Skeletal muscle cell (primary cell): ENCODE measurements at places on chromosomes 6 and 20.

DNA sequence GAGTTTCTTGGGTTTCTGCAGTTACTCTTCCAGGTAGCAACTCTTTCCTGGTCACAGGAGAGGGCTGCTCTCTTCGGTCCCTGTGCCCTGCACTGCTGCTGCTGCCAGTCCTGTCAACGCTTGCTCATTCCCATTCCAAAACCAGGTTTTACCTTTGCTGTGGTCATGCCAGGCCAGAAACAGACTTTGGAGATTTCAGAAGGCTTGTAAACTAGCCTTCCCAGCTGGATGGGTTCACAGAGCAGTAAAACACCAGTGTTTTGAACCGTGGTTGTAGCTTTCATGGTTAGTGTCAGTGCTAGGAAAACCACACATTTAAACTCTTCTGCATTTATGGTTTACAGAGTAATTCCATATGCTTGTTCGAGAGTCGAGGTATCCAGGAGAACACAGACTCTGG lies 16.2 kb downstream of the ARFGEF2 start:
- no peak for DNase-seq

GRCh38 chr6:44068607-44069296 lies 58.5 kb downstream of the MRPL14 start:
- no peak for DNase-seq

DNA sequence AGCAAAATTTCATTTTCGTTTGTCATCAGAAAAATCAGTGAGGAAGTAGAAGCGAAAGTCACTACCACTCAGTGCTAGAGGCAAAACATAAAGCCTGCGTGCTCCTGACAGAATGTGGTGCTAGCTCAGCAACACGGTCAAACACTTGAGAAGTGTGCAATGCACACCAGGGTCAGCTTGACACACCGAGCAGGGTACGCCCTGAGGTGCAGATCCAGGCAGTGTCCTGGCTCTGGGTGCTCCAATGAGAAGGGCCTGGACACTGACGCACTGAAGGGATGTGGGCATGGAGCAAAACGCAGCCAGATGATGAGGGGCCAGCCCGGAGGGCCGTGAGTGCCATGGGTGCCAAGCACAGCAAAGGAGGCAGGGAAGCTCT lies 5.9 kb downstream of the RNASET2 start:
- no peak for DNase-seq

GRCh38 chr6:16338577-16339264 lies 100.3 kb downstream of the GMPR start:
- peak; percentile 100 for DNase-seq

DNA sequence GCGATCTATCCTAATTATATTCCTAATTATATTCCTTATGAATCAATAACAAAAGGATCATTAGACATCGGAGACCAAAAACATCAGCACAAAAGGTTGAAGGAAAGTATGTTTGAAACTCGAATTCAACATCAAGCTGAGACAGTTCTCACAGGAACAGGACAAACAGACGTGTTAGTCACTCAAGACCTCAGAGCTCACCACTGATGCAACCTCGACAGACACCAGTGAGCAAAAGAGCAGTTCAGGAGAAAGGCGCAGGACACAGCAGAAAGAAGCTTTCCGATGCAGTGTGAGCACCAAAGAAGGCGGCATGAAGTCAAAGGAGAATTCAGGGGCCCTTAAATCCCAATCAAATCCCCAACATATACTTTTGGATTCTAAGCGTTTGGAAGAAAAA lies 6.3 kb upstream of the RAMACL start:
- DNase-seq, result peak; percentile 86

GRCh38 chr20:51763965-51764602 lies 4.1 kb downstream of the ATP9A start:
- DNase-seq, result no peak

- DNase-seq, result no peak
Measured at GRCh38 chr6:45614488-45615285, 237.0 kb upstream of the SUPT3H start.

DNA sequence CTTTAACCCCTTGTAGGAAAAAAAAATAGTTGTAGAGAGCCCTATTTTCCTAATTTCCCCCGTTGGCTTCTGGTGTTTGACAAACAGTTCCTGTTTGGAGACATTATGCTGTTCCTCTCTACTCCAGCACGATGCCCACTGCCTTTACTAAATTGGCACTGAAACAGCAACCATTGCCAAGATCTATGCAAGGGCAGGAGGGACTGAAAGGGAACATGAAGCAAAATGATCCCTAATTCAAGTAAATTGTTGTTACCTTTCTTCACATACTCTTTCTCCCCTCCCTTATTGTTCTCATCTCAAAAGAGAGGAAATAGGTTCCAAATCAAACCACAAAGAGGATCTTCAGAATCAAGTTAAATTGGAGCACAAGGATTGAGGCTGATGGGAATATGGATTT lies 764.1 kb upstream of the MMS22L start:
- DNase-seq, result no peak

GRCh38 chr20:38692436-38693411 lies 31.6 kb upstream of the SLC32A1 start:
- DNase-seq, result no peak

DNA sequence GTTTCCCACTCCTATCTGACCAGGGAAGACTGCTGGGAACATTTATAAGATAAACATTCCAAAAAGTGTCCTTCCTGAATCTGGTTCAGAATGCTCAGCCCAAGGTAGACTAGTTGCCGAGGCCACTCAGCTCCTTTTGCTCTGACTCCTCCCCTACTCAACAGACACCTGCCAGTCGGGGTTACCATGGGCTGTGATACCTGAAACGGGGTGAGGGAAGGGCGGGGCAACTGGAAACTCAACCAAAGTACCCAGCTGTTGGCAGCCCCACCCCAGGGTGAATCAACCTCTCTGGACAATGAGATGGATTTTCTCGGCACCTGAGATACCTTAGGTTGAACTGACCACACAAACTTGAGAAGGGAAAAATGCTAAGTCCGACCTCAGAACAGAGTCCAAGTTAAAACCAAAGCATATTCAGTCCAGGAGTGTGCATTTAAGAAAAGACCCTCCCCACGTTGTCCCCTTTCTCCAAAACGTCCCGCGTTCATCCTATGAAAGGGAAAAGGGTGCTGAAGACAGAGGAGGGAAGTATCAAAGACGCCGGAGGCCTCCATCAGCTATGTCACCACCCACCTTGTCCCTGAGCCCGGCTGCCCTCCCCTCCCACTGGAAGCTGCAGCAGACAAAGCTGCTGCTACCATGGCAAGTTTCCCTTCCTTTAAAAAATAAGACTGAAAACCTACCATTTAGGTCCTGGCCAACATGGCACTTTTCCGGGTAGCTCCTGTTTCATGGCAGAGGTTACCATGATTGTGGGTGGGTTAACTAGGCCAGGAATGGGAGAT lies 100.1 kb downstream of the SLC23A2 start:
- DNase-seq, result no peak

DNA sequence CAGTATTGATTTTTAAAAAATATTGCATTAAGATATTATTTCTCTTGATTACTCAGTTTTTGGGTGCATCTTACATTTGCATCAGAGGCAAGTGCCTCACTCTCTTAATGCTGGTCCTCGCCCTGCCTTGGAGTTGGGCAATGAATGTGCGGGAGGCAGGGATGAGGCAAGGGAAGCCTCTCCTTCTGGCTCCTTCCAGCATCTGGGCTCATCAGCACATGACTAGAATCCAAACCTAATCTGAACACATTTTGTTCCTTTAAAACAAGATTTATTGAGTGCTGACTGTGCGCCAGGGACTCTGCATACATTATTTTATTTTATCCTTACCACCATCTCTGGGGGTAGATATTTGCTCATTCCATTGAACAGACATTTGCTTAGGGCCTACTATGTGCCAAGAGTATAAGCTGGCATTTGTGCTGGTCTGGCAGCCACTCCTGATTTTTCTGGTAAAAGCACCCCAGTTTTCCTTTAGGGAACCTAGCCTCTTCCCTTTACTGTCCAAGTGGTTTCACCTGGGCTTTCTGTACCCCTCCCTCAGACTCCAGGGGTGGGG lies 71.9 kb upstream of the ZNFX1 start:
- DNase-seq, result no peak

DNA sequence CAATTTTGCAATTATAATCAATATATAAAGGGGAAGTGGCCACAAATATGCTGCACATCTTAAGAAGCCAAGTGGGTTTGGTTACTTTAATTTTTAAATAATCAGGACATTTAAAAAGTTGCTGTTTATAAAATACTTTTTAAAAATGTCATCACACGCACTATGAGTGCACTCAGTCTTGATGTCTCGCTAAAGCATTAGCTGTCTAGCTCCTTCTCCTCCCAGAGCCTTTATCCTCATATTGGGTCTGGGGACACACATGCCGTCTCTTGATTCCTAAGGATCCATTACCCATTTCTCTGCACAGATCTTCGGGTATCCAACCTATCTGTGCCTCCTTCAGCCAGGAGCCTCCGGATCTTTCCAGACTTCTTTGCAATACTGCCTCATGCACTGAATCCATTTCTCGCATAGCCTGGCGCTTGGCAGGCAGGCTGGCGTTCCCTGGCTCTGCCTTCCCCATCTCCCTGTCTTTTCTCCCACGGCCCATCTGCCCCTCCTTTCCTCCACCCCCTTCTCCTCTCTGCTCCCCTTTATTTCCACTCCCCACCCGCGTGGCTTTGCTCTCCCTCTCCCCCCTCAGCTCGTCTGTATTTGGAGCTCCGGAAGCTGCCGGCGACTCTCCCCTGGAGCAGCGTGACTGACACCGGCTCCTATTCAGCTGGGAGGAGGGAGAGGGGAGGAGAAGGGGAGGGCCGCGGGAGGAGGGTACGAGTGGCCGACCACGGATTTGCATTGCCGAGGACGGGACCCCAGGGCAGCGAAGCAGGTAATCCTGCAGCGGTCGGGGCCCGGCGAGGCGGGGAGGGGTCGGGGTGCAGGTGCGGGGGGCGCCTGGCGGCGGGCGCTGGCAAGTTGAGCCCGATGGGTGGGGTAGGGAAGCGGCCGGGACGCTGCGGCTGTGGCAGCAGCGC lies at the start of gene CAP2:
CAP2 (plus strand) TSS at position 618 of the 914 bp plus-strand sequence. CDS start 27,961 bp downstream, outside the sequence.
- no peak for DNase-seq

GRCh38 chr6:147806697-147807096 lies 298.2 kb downstream of the SAMD5 start:
- no peak for DNase-seq

DNA sequence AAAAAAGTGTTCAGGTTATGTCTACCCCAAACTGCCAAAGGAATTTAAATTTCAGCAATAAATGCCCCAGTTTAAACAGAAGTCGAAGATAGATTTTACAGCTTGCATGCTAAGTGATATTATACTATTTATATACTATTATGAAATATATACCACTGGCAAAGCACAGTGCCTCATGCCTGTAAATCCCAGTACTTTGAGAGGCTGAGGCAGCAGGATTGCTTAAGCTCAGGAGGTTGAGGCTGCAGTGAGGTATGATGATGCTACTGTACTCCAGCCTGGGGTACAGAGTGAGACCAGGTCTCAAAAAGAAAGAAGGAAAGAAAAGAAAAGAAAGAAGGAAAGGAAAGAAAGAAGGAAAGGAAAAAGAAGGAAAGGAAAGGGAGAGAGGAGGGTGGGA lies 102.1 kb downstream of the MTFR2 start:
- DNase-seq, result no peak

- no peak for DNase-seq
Measured at GRCh38 chr6:70110126-70111022, 192.5 kb downstream of the COL9A1 start.

DNA sequence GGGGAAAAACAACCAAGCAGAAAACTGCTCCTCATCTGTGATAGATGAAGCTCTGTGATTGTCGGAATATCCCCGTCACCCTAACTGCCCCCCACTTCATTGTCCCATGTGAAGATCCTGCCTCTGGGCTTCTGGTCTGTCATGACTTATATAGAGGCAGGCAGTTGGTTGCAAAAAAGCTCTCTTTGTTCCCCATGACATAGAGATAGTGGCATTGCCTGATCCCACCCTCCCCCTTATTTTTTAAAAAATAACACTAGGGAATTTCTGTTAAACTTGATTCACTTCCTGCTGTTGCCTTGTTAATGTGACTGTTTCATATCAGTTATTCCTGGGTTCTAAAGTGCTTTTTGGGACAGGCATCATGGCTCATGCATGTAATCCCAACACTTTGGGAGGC lies 203.1 kb downstream of the JARID2 start:
- no peak for DNase-seq

DNA sequence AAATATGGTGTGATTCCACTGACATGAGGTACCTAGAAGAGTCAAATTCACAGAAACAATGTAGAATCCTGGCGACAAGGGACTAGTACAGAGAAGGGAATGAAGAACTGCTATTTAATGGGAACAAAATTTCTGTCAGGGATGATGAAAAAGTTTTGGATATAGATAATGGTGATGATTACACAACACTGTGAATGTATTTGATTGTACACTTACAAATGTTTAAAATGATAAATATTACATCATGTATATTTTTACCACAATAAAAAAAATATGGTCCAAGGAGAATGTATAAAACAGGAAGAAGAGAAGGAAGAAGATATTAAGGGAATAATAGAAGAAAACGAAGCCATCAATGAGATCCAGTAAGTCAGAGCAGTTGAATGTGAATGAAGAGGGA lies 8.4 kb upstream of the E2F3 start:
- no peak for DNase-seq
